ENCODE measurements at places on chromosomes 6 and 20.

GRCh38 chr6:105862936-105863607 is 223.1 kb upstream of the PRDM1 start:
- DNase-seq, result no peak

- DNase-seq, result peak; percentile 91
These were observed 712 bp downstream of the RXRB start for GRCh38 chr6:33199687-33200218.

DNA sequence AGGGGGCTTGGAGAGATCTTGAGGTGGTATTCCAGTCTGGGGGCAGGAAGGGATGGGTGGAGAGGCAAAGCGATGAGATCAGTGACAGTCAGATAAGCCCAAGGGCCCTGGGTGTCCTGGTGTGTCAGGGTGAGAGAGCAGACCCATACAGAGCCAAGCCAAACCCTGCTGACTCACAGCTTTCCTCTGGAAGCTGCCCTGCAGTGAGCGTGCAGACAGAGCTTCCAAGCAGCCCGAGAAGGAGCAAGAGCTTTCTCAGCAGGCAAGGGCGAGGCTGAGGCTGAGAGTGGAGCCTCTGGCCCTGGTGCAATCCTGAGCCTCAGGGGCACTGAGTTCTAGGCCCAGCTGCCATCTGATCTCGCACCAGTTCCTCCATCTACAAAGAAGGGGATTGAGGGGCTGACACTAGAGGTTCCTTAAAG is 91.1 kb upstream of the HIVEP1 start:
- no peak for DNase-seq

GRCh38 chr6:102114402-102114801 is 720.9 kb downstream of the GRIK2 start:
- DNase-seq, result no peak

- no peak for DNase-seq
These were observed 15.4 kb downstream of the PLCB1 start for GRCh38 chr20:8147476-8147875.

GRCh38 chr6:152316024-152316423 is 321.1 kb downstream of the SYNE1 start:
- DNase-seq, result no peak

DNA sequence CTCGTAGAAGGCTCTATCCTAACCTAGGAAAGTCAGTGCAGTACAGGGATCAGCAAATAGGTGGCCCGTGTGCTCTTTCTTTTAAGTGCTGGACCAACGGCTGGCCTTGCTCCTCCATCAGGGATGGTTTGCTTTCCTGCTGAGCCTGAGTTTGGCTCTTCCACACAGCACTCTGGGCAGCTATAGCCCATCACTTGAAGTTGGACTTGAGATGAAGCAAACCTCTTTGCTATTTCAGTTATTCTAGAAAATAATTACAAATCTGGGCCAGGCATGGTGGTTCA is 66.9 kb upstream of the KCNK16 start:
- no peak for DNase-seq

DNA sequence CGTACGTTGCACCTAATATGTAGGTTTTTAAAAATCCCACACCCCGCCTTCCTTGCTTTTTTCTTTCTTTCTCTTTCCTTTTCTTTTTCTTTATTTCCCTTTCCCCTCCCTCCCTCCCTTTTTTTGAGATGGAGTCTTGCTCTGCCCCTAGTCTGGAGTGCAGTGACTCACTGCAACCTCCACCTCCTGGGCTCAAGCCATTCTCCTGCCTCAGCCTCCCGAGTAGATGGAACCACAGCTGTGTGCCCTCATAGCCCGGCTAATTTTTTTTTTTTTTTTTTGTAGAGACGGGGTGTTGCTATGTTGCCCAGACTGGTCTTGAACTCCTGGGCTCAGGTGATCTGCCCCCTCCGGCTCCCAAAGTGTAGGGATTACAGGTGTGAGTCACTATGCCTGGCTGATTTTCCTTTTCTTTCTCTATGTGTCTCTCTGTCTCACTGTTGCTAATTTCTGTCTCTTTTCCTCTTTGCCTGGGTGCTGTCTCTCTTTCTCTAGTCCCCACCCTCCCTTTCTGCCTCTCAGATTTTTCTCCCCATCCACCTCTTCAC is 61.2 kb downstream of the SRC start:
- no peak for DNase-seq

- no peak for DNase-seq
These were observed at the start of gene MARCKS for GRCh38 chr6:113856625-113857555. TSS of gene MARCKS (plus strand) at chr6:113857345. CDS start at chr6:113857746, 401 bp downstream.

GRCh38 chr6:140850438-140850837 is 1282.3 kb upstream of the GJE1 start:
- DNase-seq, result no peak

- DNase-seq, result no peak
These were observed 169.7 kb upstream of the TNFAIP3 start for GRCh38 chr6:137697267-137697938.

Data from CMK (cell line).